ENCODE measurements at places on chromosomes 3 and 15.

GRCh38 chr3:30524357-30525040, 81.9 kb upstream of the TGFBR2 start:
- no peak for DNase-seq

- no peak for DNase-seq
These were observed 30.1 kb downstream of the ZNF35 start for GRCh38 chr3:44678480-44679116.

- DNase-seq: peak; percentile 65
These were observed 10.2 kb upstream of the KCNMB3 start for GRCh38 chr3:179260949-179261765.

DNA sequence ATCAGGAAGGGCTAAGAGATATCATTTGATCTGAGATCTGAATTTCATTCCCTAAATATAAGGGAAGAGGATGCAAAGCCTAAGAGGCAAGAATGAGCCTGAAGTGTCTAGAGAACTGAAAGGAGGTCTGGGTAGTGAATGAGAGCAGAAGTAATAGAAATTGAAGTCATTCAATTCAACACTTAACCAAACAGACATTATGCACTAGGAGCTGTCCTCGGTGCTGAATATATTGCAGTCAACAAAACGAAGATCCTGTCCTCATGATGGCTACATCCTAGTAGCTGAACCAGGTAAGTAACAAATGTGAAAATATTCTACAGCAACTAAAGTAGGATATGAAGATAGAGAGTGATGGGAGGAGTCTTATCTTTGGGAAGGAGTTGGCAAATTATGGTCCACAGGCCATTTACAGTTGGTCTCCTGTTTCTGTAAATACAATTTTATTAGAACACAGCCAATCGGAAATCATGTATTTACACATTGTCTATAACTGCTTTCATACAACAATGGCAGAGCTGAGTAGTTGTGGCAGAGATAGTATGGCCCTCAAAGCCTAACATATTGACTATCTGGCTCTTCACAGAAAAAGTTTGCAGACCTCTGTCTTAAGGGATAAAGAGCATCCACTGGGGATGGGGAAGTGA, 192.9 kb upstream of the CADPS start:
- no peak for DNase-seq
